ENCODE measurements at places on chromosomes 11 and 22.
A peak's percentile ranks its signal among the peaks of the same experiment; 100 is the strongest.

GRCh38 chr22:21718499-21718898 lies 17.1 kb downstream of the YPEL1 start:
- DNase-seq, result no peak

DNA sequence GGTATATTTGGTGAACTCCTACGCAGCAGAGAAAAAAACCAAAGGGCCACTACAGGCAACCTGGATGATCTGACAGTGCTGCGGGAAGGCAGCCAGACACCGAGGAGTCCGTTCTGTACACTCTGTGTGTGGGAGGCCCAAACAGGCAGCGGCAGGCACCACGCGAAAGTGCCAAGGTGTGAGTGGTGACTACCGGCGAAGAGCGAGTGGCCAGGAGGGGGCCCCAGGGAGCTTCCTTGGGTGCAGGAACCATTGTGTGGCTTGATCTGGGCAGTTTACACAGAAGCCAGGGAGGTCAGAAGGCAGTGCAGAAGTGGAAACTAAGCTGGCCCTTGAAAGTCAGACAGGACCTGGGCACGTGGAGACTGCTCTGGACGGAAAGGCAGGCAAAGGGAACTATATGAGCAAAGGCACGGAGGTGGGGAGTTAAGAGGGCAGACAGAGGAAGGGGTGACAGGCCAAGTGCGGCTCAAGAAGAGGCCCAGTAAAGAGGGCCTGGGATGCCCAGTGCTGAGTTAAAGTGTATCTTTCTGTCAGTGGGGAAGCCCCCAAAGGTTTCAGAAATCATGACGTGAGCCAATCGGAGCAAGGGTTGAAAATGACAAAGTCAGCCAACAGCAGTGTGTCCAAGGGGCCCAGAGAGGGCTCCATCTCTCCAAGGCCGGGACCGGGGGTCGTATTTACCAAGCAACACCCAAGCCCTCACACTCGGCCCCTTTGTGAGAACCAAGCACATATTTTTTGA lies 10.6 kb downstream of the TMEM184B start:
- DNase-seq, result no peak

GRCh38 chr11:22778642-22779041 lies 51.0 kb downstream of the SVIP start:
- no peak for DNase-seq

- no peak for DNase-seq
Observed at GRCh38 chr11:116171271-116172140, 601.3 kb downstream of the BUD13 start.

- peak; percentile 32 for DNase-seq
Observed at GRCh38 chr11:126310200-126310991, 6.5 kb downstream of the DCPS start.

DNA sequence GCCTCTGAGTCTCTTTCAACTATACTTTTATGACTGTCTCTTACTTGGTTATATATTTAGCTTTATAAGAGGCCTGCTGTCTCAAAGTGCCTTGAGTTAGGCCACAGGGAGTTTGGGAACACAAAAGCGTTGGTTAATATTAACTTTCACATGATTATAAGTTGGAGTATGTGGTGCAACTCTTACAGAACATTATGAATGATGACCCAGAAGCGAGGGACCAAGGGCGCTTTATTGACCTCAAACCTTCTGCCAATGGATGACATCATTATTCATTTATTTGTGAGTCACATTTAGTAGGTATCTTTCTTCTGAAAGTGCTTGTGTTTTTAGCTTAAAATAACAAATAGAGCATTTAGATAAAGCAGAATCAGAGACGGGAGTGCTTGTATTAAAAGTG lies 298.0 kb upstream of the ZC3H12C start:
- DNase-seq, result no peak

DNA sequence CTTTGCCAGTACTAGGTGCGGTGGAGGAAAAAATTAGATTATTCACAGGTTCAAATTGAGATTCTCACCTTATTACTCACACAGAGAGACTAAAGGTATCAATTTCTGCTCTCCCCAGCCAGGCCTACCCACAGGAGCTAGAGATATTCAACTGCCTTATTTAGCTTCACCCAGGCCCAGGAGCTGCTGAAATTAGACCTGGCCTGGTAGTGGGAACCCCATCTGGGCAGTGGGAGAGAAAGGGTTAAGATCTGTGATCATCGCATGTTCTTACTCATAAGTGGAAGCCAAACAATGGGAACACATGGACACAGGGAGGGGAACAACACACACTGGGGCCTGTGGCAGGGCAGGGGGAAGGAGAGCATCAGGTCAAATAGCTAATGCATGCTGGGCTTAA lies 20.9 kb upstream of the MICAL2 start:
- no peak for DNase-seq

- DNase-seq, result no peak
Observed at GRCh38 chr11:95508219-95508890, 277.4 kb upstream of the SESN3 start.

DNA sequence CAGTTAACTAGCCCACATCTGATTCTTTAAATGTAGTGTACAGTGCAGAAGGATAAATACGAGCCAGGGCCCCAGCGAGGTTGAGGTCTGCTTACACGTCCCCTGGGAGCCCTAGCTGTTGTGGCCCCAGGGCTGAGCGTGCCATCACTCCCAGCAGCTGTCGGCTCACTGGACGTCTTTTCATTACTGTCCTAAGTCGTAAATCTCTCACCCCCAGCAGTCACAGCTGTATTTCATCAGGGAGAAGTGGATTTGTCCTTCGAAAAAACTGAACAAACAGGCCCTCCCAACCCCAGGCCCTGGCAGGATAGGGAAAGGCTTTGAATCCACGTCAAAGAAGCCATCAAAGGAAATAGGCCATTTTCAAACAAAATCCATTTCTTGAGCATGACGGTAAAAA lies 110.4 kb upstream of the CSNK2A3 start:
- no peak for DNase-seq

DNA sequence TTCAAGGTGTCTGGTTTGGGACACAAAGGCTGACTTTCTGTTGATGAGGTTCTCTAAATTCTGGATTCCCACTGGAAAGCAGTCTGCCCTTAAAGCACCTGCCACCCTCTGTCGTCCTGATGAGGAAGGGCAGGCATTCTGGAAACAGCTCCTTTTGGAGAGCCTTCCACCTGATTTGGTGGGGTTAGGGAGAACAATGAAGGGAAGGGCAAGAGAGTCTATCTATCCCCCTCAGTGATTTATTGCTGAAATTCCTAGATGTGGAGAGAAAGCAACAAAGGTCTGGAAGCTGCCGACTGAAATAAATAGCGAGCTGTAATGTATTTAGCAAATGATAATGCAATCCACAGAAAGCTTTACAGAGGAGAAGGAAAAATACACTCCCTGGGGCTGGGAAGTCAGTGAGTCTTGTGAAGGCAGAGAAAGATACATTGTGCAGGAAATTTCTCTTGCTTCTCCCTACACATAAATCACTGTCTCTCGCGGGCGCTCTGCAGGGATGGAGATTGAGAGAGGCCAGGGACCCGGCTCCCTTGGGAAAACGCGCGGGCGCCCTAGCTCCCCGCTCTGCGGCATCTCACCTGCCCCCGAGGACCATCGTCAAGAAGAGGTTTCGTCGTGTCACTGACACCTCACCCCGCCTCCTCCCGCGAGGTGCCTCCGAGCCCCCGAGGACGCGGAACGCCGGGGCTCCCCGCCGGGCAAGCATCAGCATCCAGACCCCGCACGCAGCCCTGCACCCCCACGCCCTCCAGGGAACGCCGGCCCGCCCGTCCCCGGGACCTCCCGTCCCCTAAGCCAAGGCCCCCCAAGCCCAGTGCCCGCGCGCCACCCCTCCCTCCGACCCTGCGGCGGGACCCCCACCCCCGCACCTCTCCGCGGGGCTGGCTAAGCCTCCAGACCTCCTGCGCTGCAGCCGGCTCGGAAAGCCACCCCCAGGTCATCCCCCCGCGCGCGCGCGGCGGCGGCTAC lies 673 bp downstream of the CDON start:
- no peak for DNase-seq

DNA sequence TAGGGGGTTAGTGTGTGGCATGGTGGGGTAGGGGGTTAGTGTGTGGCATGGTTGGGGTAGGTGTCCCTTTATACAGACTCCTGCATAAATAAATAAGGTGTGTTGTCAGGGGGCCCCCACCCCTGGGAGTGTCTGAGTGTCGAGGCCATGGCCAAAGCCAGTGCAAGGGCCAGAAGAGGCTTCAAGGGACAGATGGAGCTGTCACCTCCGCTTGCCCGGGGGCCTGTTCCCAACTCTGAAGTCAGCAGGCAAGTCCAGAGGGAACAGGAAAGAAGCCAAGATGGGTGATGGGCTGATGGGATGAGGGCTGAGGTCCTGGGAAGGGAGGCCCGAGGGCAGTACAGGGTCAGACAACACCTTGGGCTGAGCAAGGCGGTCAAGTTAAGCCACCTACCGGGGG lies 997.8 kb downstream of the BRD1 start:
- DNase-seq, result no peak

DNA sequence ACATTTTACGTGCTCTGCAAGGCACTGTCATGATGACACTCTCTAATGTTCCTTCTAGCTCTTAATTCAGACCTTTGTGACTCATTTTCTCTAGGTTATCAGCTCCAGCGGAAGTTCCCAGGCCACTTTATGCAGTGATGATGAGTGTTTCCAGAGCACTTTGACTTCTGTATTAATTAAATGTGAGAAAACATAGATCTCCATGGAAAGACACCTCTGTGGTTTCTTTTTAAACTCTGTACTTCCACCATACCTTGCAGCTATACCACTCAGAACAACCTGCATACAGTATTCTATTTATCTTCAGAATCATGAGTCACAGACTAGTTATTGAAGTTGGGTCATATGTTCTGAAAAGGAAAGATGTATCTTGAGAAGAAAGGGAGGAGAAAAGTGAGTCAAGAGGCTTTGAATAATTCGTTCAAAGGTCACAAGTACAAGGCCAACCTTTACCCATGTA lies 175.6 kb upstream of the TENM4 start:
- DNase-seq, result no peak

- DNase-seq, result no peak
Observed at GRCh38 chr11:13205486-13205885, 72.1 kb upstream of the BMAL1 start.

- no peak for DNase-seq
Observed at GRCh38 chr11:78085972-78086371, 6.3 kb upstream of the NDUFC2 start.

DNA sequence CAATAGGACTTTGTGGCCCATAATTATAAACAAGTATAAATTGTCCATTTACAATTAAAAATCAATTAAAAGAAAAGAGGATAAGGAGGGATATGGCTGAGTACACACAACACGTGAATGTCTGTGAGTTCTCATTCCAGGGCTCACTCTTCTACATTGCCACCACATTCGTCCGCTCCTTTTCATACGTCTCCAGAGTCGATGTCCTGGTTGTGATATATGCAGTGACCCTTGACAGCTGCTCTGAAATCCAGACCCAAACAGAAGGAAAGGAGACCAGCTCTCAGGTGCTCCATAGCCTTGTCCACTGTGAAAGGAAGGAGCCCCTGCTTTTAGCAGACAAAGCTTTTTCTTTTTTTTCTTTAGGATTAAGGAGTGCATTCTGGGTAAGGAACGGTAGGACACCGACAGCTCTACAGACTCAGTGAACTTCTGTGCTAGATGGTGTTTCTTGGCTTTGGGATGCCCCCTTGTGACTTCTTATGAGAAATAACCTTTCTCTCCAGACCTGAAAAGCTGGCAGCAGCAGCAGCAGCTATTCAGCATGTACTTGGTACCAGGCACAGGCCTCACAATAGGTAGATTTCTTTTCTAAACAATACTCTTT lies 19.7 kb upstream of the DNAJB13 start:
- DNase-seq, result no peak

DNA sequence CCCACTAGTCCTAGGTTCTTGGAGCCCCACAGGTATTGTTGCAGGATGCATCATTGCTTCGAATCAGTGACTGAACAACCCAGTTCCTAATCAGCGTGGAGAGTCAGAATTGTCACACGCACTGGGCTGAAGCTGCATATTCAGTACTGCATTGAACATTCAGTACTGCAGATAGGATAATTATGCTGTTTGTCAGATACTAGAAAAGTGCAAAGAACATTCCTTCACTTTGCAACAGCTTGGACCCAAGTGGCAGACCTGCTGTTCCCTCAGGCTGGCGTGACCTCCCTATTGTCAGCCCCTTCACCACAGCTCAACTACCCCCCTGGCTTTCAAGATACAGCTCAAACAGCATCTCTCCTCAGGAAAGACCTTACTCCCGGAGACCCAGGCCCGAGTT lies 27.6 kb downstream of the NF2 start:
- no peak for DNase-seq

GRCh38 chr22:28734393-28734792 lies 7.2 kb downstream of the CHEK2 start:
- DNase-seq, result no peak

DNA sequence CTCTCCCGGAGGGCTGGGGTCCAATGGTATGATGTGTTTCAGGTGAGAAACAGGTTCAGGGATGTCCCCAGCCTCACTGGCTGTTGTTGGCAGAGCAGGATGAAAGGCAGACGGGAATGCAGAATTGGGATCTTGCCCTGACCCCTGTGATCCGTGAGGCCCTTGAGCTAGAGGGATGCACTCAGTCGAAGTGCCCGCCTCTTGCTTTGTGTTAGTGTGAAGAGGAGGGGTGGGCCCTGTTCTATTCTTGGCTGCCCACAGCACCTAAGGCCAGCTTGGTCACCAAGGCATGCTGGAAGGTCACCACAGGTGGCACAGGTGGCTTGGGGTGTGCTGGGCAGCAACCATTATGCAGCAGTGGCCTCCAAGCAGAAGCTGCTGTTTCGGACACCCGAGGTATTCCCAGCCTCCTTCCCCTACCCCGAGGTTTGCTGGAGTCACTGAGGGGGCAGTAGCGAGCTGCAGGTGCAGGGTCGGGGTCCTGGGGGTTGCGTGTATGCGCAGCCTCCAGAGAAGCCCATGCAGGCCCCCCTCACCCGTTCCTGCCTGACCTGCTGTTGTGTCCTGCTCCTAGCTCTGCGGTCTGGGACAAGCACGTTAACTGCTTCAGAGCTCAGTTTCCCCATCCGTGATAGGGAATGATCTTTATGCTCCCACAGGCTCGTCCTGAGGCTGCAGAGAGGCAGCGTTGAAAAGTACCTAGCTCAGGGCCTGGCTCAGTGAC lies 13.0 kb downstream of the LRP5 start:
- no peak for DNase-seq

DNA sequence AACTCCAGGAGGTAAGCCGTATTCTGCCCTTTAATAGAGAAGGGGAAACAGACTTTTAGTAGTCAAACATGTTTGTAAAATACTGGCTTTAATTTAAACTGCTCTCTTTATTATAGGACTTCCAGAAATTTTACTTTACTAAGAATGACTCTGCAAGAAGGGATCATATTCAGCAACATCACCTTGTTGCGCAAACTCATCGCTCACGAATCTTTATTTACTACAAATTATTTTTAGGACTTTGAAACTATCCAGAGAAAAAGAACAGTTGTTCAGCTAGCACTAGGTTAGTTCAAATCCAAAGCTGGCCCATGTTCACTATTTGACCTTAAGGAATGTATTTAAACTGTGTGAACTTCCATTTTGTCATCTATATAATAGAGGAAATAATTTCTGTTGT lies 498.3 kb upstream of the TENM4 start:
- no peak for DNase-seq

DNA sequence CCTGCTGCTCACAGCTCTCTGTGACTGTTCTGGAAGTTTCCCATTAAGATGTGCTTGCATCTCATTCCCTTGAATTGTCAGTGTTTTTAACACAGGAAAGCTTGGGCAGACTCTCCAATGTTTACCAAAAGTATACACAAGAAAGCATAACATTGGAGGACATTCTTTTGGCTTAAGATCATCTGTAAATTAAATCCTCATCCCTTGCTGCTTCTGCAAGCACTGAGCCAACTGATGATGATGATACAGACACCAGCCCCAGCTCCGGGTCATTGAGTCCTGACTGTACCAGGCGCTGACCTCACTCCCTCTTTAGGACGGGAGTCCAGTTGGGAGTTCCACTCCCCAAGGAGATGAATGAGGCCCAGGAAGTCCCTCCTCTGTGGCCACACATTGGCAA lies 23.8 kb downstream of the CD82 start:
- DNase-seq, result no peak
